Dorsolateral prefrontal cortex (tissue), 122 donors: ENCODE measurements at places on chromosomes 4 and X.

- no peak for DNase-seq
Observed at GRCh38 chr4:62513306-62513705, 1313.2 kb downstream of the ADGRL3 start.

- DNase-seq, result no peak
Observed at GRCh38 chrX:130012683-130013082, 30.2 kb downstream of the BCORL1 start.

- peak; percentile 83 for DNase-seq
Observed at GRCh38 chr4:7802093-7802726, 137.5 kb downstream of the AFAP1 start.

GRCh38 chr4:26192899-26193869 lies 127.6 kb upstream of the RBPJ start:
- DNase-seq, result no peak

DNA sequence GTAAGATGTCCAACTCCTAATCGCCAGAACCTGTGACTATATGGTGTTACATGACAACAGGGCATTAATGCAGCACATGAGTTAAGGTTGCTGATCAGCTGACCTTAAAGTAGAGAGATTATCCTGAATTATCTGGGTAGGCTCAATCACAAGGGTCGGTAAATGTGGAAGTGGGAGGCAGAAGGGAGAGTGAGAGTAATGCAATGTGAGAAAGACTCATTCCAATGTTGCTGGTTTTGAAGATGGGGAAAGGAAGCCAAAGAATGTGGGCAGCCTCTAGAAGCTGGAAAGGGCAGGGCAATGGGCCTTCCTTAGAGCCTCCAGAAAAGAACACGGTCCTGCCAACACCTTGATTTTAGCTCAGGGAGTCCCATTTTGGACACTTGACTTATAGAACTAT lies 67.4 kb downstream of the STX18 start:
- DNase-seq, result no peak

DNA sequence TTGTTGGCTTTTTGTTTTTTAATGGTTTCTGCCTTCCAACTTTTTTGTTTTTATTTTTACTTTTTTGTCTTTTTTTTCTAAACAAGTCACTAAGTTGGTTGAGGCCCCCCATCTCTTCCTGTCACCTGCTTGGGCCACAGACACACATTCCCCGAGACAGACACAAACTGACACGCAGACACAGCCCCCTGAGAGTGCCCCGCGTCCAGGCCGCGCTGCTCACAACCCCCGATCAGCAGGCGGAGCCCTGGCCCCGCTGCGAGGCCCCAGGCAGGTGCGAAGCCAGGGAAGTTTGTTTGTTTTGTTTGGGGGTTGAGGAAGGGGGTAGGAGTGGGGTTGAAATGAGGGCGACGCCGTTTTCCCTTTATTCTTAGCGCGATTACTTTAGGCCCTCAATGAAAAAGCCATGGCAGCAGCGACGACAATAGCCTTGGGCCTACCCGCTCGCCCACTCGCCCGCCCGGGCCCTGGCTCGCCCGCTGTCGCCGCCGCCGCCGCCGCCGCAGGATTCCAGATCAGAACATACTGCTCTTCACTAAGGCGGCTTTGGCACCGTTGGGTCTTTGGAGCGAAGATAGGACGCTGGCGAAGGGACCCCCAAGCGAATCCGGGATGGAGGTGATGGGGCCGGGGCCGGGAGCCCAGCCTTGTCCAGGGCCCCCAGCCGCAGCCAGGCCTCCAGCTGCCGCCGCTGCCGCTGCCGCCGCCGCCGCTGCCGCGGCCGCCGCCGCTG lies 3.1 kb downstream of the PHOX2B start:
- DNase-seq, result no peak

DNA sequence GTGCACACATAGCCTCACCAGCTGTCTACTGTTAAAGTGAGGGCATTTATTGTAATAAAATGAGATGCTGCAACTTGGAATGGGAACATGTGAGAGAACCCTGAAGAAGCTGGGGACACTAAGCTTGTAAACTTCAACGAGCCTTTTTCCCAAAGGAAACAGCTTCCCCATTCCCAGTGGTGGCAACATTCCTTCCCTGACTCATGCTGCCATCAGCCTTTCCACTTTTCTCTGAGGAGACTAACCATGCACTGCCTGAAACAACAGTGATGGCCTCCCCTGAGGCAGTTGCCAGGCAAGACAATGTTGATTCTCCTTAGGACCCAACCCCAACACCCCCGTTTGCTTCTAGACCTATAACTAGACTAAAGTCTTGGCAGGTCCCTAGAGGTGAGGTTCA lies 928.3 kb downstream of the GLUD2 start:
- DNase-seq, result no peak

- peak; percentile 43 for DNase-seq
Observed at GRCh38 chrX:19670854-19671620, 155.7 kb upstream of the MAP3K15 start.

DNA sequence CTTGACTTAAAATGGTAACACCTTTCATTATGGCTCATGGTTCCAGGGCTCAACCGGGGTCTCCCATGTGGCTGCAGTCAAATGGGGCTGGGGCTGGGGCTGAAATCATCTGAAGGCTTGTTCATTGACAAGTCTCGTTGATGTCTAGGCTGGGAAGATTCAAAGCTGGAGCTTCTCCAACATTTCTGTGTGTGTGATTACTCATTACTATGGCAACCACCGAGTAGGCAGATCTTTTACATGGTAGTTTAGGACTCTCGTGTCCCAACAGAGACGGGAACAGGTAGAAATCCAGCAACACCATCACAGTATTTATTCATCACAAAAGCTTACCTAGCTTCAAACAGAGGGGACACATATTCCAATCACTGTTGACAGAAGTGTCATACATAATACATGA lies 7.8 kb downstream of the YTHDC1 start:
- no peak for DNase-seq

DNA sequence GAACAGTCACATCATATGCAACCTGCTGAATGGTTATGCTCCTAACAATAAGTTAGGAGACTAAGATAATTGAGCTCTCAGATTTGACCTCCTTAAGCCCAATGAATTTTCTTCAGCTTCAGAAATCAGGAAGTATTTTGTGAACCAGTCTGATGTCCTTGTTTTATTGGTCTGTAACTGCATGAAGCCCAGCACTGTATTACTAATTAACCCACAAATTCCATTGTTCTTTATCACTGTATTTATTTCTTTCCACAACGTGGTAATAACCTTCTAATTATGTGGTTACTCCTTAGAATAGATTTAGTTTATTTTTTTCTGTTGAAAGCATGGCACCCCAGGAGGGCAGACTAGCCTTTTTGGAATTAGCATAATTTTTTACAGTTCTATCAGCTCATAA lies 3.9 kb upstream of the MFAP3L start:
- no peak for DNase-seq

DNA sequence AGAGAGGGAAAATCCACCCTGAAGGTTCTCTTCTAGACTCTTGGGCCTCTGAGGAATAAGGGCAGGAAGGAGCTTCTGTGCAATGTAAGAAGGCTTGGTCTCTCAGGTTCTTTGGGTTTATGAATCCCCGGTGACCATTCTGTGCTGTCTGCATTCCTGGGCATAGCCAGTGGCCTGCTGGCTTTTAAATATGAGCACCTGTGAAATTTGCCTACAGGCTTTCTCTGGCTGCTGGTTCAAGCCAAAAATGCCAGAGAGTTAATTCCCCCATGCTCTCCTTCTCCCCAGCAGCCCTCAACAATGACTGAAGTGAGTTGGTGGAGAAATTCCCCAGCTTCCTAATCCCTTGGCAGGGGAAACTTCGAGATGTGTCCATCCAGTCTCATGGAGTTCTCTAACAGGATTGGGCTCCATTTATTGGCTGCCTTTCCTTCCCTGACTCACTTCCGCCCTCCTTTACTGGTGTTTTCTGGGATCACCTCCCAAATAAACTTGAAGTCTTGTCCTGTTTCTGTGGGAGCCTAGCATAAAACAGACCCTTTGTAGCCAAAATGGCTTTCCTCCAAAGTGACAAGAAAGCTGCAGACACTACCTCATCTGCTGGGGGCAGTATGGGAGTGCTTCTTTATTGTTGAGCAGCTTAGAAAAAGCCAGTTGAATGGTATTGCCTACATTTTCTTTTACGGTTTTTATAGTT lies 179.4 kb upstream of the CASK start:
- no peak for DNase-seq

GRCh38 chr4:137576446-137576845 lies 44.2 kb upstream of the PCDH18 start:
- DNase-seq, result no peak

- no peak for DNase-seq
Observed at GRCh38 chr4:55396308-55397125, 760 bp downstream of the TMEM165 start.

DNA sequence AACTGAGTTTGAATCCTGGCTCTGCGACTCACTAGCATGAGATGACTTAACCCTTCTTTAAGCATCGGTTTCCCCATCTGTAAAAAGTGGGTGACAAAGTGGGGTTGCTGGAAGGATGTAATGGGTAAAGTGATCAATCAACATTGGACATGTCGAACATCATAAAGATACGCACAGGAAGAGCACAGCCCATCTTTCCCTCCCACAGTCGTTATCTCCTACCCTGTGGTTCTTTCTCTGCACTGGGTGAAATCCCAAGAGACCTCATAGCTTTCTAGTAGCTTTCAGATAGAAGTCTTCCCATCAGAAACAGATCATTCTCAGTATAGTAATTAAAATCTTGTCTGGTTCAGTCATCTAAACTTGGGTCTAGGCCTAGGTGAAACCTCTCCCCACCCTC lies 216.5 kb downstream of the CBR4 start:
- DNase-seq, result no peak

DNA sequence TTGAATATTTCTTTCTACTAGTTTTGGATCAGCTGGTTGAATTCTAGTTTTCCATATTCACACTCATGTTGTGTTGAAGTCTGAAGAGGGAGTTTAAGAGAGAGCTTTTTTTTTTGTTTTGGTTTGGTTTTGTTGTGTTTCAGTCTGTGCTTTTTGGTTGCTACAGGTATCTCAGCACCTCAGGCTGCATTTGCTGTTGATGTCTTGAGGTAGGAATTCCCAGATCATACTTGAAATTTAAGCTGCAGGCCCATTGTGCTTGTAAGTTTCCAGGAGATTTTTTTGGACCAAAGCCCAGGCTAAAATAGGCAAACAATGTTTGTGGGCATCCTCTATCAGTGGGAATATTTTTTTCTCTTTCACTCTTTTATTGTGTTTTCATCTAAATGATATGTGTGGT lies 190.2 kb upstream of the AGA start:
- DNase-seq, result no peak

GRCh38 chr4:176939445-176939844 lies 146.7 kb upstream of the VEGFC start:
- no peak for DNase-seq

DNA sequence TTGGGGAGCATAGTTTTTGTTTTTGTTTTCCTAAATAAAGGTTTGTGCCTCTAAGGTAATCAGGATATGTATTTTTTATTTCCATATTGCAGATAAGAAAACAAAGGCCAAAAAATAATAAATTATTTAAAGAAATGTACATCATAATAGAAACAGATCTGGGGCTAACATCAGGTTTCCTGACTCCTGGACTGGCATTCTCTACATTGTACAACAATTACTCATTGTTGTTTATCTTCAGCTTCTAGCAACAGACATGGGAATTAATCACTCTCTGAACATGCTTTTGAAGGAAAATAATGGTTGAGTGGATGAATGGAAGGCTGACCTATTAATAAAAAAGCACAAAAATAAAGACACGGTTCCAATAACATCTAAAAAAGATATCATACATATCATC lies 146.2 kb downstream of the KCNIP4 start:
- no peak for DNase-seq

GRCh38 chrX:30935985-30936384 lies 46.9 kb upstream of the TAB3 start:
- DNase-seq, result no peak

- DNase-seq, result no peak
Observed at GRCh38 chr4:134201216-134202161, at the start of gene PABPC4L. Gene PABPC4L (minus strand): TSS chr4:134201789. CDS start chr4:134201019, 770 bp downstream.

DNA sequence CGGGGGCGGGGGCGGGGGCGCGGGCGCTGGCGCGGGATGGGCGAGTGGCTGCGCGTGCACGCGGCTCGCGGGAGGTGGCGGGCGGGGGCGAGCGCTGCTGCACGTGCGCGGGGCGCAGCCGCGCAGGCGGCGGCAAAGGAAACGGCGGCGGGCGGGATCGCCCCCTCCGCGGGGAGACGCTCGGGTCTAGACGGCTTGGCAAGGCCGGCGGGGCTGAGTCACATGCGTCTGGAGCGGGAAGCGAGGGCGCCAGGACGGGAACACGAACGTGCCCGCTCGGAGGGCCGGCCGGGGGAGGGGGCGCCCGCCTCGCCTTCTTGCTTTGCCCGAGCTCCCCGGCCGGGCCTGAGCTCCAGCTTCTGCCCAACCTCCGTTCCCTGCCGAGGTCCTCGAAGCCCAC lies 4.3 kb upstream of the HAUS7 start:
- no peak for DNase-seq

GRCh38 chr4:61428950-61429349 lies 228.8 kb downstream of the ADGRL3 start:
- no peak for DNase-seq

DNA sequence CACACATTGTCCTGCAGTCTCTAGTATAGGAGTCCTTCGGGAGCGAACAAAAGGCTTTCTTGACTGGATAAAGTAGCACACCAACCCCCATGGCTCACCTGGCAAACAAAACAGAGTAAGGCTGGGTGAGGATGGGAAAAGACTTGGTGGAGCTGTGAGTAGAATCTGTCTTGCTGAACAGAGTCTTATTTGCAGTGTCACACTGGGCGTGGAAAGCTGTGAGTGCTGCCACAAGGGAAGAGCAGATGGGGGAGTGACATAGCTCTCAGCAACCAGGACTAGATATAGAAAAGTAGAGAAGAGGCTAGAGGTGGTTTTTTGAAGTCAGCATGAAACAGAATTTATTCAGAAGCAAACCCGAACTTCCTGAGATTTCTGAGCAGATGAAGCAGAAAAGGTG lies 137.2 kb upstream of the ESX1 start:
- no peak for DNase-seq

DNA sequence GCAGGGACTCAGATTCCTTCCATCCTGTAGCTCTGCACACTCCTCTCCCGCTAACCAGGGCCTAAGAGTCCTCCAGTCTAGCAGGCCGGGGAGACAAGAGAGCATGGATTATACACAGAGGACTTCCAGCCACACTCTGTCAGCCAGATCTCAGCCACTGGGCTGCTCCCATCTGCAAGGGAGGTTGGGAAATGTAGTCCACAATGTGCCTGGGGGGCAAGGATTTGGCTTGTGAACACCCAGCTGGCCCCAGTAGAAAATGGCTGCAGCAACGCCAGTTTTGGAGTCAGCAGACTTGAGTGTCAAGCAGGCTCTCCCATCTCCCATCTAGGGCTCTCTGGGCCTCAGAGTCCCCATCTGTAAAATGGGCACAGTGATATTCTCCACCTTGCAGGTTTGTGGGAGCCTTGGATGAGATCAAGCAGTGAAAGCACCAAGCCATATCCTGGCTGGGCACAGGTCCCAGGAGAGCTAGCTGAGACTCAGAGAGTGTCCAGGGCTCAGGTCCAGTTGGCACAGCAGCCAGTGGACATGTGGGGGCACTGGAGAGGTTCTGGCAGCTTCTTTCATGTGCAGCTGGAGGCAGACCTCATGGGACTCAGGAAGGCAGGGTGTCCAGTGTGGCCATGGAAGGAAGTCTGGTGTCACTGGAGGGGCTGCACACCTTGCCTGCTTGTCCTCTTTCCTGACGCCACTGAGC lies 14.6 kb downstream of the PSAPL1 start:
- DNase-seq, result no peak

- no peak for DNase-seq
Observed at GRCh38 chrX:97290199-97290598, 406.5 kb downstream of the RPA4 start.

- no peak for DNase-seq
Observed at GRCh38 chr4:70660106-70660505, 6.2 kb downstream of the JCHAIN start.
